ENCODE measurements at places on chromosomes 3 and 15.
A peak's percentile ranks its signal among the peaks of the same experiment; 100 is the strongest.

DNA sequence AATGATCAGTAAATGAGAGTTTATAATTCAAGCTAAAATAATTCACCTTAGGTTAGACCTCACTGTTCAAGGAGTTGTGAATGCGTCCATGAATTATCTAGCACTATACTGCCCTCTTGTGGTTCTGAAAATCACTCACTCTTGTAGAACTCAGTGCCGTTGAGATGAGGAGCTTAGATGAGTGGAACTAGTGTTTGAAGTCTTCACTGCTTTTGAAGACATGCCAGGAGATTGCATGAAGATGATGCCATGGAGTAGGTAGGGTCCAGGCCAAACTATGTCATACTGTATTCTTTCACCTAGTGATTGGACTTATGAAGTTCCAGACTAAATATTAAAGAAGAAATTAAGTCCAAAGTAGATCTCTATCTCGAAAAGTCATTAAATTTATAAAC, 28.8 kb downstream of the LYSMD4 start:
- DNase-seq: no peak
- peaks cover 41% of the 10 kb centered on the region for H3K4me1 ChIP-seq
- H3K4me3 ChIP-seq: no peak overlapping the region

- H3K4me3 ChIP-seq: no peak overlapping the region
- no peaks in the 10 kb centered on the region for H3K36me3 ChIP-seq
- peaks cover 50% of the 10 kb centered on the region for H3K4me1 ChIP-seq
- H3K27me3 ChIP-seq: no peaks in the 10 kb centered on the region
- no peak overlapping the region for H3K27ac ChIP-seq
Measured at GRCh38 chr3:172173316-172174254, 134.2 kb downstream of the FNDC3B start.

- peaks cover 3% of the 10 kb centered on the region for H3K4me1 ChIP-seq
- no peak overlapping the region for H3K4me3 ChIP-seq
- no peaks in the 10 kb centered on the region for H3K27me3 ChIP-seq
- no peaks in the 10 kb centered on the region for H3K36me3 ChIP-seq
- H3K27ac ChIP-seq: no peak overlapping the region
Measured at GRCh38 chr3:114504941-114505628, 211.3 kb downstream of the TIGIT start.

DNA sequence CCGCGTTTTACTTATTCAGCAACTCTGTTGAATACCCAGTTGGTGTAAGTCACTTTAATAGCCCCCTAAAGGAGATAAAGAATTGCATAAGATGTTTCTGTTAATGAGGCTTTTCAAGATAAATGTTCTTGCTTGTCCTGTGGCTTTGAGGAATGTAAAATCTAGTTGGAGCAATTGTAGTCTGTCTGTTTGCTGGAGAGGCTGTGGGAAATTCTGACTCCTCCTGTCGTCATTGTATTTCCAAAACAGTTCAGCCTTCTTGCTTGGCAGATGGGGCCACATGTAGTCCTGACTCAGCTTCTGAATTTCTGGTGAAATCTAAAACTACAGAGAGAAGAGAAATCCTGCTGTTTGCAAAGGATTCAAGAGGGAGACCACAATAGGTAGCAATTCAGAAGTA, 114.4 kb downstream of the RYR3 start:
- no peaks in the 10 kb centered on the region for H3K4me1 ChIP-seq
- H3K4me3 ChIP-seq: no peak overlapping the region
- no peak for DNase-seq
- H3K36me3 ChIP-seq: no peaks in the 10 kb centered on the region

GRCh38 chr3:63855333-63855940, 8.2 kb downstream of the THOC7 start:
- H3K36me3 ChIP-seq: no peaks in the 10 kb centered on the region
- no peaks in the 10 kb centered on the region for H3K4me1 ChIP-seq
- H3K27me3 ChIP-seq: no peaks in the 10 kb centered on the region
- no peak for DNase-seq
- H3K27ac ChIP-seq: no peak overlapping the region
- H3K4me3 ChIP-seq: no peak overlapping the region

DNA sequence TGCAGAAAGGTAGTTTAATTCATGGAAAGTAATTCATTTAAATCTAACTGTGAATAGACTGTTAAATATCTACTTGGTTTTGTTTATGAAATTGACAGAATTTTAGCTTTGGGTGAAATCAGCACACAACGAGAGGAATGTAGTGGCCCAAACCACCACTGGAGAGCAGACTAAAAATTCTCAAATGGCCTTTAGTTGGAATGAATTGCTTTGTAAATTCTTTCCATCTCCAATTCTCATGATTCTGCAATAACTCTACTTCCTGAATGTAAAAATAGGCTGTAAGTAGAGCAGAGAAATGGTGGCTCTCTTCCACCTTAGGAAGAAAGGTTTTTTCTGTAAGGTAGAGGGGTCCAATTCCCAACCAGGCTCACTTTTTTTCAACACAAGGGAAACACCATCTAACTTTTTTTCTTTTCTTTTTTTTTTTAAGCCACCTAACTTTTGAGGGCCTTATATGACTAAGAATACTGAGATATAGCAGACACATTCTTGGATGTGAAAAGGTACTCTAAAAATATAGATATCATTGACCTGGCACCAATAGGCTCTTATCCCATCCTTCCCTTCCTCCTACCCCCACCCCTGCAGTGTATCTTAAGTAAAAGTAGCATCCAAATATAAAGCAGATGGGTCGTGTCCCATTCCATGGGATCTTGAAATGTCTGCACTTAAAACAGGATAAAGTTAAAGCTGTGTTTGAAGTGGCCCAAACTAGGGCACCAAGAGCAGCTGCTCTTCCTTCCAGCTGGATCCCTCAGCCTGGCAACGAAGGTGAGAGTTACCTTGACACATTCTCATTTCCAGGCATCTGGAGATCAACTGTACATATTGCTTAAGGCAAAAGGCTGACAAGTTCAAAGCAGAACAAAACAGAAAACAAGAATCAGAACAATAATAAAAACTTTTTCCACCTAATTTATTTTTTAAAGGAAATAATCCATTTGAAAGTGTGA, 194.1 kb downstream of the TPRG1 start:
- no peak for DNase-seq
- no peaks in the 10 kb centered on the region for H3K36me3 ChIP-seq
- no peaks in the 10 kb centered on the region for H3K4me1 ChIP-seq

GRCh38 chr3:188530226-188530625, 376.3 kb downstream of the LPP start:
- DNase-seq: no peak
- no peak overlapping the region for H3K4me3 ChIP-seq
- H3K27me3 ChIP-seq: no peaks in the 10 kb centered on the region
- no peak overlapping the region for H3K27ac ChIP-seq

- DNase-seq: no peak
- no peak overlapping the region for H3K4me3 ChIP-seq
- H3K27me3 ChIP-seq: no peaks in the 10 kb centered on the region
- no peaks in the 10 kb centered on the region for H3K36me3 ChIP-seq
- H3K27ac ChIP-seq: no peak overlapping the region
Measured at GRCh38 chr3:87272718-87273341, 3.6 kb downstream of the POU1F1 start.

DNA sequence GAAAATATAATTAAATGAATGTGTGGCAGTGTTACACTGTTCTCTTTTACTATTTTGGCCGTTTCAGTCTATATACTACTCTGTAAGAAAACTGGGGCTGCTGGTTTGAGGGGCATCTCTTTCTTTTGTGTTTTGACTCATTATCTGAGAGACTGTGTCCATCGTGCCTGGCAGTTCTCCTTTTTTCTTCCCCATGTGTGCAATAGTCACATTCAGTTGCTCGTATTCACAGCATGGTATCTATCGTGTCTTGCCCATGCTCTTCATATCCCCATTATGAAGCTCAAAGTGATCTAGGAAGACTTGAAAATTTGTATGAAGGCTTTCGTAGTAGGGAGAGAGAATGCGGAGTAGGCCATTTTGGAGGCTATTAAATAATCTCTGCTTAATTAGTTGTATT, 29.8 kb upstream of the FAH start:
- no peak overlapping the region for H3K4me3 ChIP-seq
- H3K36me3 ChIP-seq: peaks cover 56% of the 10 kb centered on the region
- no peak for DNase-seq

- no peaks in the 10 kb centered on the region for H3K36me3 ChIP-seq
- peak overlapping the region; percentile 52 for H3K4me3 ChIP-seq
- peak; percentile 71 for DNase-seq
- no peaks in the 10 kb centered on the region for H3K4me1 ChIP-seq
- no peaks in the 10 kb centered on the region for H3K27me3 ChIP-seq
Measured at GRCh38 chr3:535566-536416, 339.2 kb downstream of the CHL1 start.

GRCh38 chr3:165874663-165875489, 37.7 kb upstream of the BCHE start:
- H3K36me3 ChIP-seq: no peaks in the 10 kb centered on the region
- peak; percentile 46 for DNase-seq
- no peak overlapping the region for H3K27ac ChIP-seq
- no peaks in the 10 kb centered on the region for H3K4me1 ChIP-seq

- peak; percentile 57 for DNase-seq
- no peak overlapping the region for H3K27ac ChIP-seq
- H3K4me3 ChIP-seq: no peak overlapping the region
- H3K27me3 ChIP-seq: no peaks in the 10 kb centered on the region
- no peaks in the 10 kb centered on the region for H3K4me1 ChIP-seq
Measured at GRCh38 chr15:77025941-77026411, 31.1 kb downstream of the PSTPIP1 start.

DNA sequence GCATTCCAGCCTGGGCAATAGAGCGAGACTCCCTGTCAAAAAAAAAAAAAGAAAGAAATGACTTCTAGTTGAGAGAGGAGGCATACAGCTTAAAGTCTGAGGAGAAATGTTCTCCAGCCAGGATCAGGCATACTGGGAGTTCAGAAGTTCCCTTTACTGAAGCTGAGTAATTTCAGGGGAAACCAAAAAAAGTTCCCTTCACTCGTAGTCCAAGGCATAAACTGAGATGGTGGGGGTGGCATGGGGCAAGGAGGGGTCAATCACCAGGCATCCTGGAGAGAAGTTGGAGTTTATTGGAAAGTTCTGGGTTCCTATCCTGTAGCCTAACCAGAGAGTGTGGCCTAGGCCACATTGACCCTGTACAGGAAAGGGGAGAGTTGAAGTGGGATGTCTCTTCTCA, 5.9 kb downstream of the GPX1 start:
- DNase-seq: no peak
- H3K36me3 ChIP-seq: peaks cover 22% of the 10 kb centered on the region
- peaks cover 52% of the 10 kb centered on the region for H3K4me1 ChIP-seq
- no peaks in the 10 kb centered on the region for H3K27me3 ChIP-seq
- peak overlapping the region; percentile 83 for H3K27ac ChIP-seq
- H3K4me3 ChIP-seq: no peak overlapping the region

DNA sequence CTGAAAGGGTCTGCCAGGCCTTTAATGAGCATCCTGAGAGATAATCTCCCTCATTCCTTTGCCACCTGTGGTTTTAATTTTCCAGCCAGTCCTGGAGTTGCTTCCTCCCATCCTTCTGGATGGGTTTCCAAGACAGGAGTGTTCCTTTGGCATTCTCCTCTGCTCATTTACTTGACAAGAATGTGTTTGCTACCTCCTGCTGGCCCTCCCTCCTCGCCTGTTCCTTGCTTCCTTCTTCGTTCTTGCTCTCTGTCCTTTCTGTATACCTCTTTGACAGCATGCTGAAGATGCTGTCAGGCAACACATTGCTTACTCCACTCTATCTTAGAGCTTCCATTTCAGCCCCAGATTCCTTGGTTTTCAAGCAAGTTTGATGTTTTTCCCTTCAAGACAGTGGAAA, 46.0 kb downstream of the ERC2 start:
- no peak for DNase-seq
- H3K4me1 ChIP-seq: no peaks in the 10 kb centered on the region
- H3K4me3 ChIP-seq: no peak overlapping the region
- H3K36me3 ChIP-seq: no peaks in the 10 kb centered on the region

GRCh38 chr3:62143843-62144450, 229.4 kb downstream of the FEZF2 start:
- H3K36me3 ChIP-seq: no peaks in the 10 kb centered on the region
- no peaks in the 10 kb centered on the region for H3K27me3 ChIP-seq
- H3K4me3 ChIP-seq: no peak overlapping the region
- DNase-seq: no peak
- no peak overlapping the region for H3K27ac ChIP-seq

- H3K36me3 ChIP-seq: no peaks in the 10 kb centered on the region
- no peaks in the 10 kb centered on the region for H3K27me3 ChIP-seq
- no peaks in the 10 kb centered on the region for H3K4me1 ChIP-seq
- H3K4me3 ChIP-seq: peak overlapping the region; percentile 66
Measured at GRCh38 chr3:29282427-29283230, 1.8 kb downstream of the RBMS3 start.

GRCh38 chr15:60218256-60218655, 179.5 kb downstream of the ANXA2 start:
- H3K4me3 ChIP-seq: no peak overlapping the region
- no peaks in the 10 kb centered on the region for H3K4me1 ChIP-seq
- H3K36me3 ChIP-seq: no peaks in the 10 kb centered on the region
- DNase-seq: no peak

DNA sequence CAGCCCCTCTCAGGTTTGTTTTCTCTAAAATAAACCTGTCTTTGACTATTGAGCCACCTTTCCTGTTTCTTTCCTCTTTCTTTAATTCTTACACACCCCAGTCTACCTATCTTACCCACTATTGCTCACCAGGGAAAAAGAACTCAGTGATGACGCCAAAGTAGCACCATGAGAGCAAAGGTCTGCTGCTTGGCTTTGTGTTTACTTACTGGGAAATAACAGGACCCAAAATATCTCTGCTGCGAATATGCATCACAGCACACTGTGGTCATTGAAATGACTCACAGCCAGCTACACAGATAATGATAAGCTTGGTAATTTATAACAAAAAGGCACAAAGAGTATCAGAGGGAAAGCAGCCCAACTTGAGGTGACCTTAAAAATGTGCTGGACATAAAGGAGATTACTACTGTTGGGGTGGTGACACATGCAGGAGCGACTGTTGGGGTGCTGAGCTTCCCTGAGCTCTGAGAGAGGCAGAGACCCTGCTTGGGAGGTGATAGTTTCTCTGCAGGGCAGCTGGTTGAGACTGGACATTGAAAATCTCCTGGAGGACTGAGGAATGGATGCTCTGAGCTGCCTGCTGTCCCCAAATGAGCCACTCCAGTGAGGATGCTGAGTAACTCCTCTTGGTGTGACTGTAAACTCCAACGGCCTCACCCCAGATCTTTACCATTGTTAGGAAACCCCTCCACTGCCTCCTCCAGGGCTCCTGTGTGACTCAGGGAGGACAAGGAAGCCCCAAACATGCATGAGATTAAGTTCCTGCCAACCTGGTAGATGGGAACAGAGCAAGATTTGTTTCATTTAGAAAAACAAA, 14.5 kb downstream of the EFCAB12 start:
- H3K27ac ChIP-seq: peak overlapping the region; percentile 8
- DNase-seq: no peak
- H3K4me3 ChIP-seq: no peak overlapping the region
- no peaks in the 10 kb centered on the region for H3K27me3 ChIP-seq

GRCh38 chr3:65578861-65579260, 459.9 kb downstream of the MAGI1 start:
- DNase-seq: no peak
- no peaks in the 10 kb centered on the region for H3K36me3 ChIP-seq
- no peaks in the 10 kb centered on the region for H3K4me1 ChIP-seq
- H3K27me3 ChIP-seq: no peaks in the 10 kb centered on the region
- H3K27ac ChIP-seq: no peak overlapping the region
